ENCODE measurements at places on chromosomes 1 and 21.

DNA sequence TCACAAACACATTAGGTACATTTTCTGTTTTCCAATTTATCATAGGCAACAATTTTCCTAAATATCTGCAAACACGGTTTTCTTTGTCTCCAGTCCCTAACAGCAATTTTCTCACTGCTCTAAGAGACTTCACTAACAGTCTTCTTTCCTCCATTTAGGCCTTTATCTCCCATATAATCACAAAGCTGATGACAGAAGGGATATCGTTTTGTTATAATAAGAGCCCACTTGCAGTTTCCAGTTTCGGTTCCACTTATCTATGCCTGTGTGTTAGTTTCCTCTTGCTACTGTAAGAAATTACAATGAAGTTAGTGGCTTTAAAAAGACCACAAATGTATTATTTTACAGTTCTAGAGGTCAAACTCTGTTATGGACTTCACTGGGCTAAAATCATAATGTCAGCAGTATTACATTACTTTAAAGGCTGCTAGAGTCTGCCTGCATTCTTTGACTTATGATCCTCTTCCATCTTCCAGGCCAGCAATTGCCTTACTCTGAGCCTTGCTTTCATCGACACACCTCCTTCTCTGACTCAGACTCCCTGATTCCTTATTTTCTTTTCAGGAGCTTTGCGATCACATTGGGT lies 549.3 kb downstream of the NCAM2 start:
- DNase-seq: no peak

DNA sequence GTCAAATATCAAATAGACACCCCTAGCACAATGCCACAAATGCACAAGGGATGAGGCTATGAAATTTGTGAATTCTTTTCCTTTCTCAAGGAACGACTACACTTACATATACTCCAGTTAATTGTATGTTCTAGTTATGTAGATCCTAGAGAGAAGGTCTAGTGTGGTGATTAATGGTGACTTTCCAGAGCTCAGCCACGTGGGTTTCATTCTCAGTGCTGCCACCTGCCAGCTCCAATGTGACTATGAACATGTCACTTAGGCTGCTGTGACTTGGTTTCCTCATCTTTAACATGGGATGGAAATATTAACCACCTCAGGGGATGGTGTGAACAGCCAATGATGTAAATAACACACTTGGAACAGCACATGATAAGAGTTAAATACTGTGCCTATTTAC lies 138.3 kb downstream of the APP start:
- no peak for DNase-seq

GRCh38 chr1:59514061-59514909 lies 217.4 kb downstream of the FGGY start:
- no peak for DNase-seq

- DNase-seq: no peak
These were observed 93.9 kb downstream of the SLC45A1 start for GRCh38 chr1:8411803-8412182.

- DNase-seq: no peak
These were observed 674.3 kb downstream of the BRINP3 start for GRCh38 chr1:189803364-189803763.

- peak; percentile 57 for DNase-seq
These were observed 101.3 kb upstream of the ZBTB40 start for GRCh38 chr1:22350171-22350923.

DNA sequence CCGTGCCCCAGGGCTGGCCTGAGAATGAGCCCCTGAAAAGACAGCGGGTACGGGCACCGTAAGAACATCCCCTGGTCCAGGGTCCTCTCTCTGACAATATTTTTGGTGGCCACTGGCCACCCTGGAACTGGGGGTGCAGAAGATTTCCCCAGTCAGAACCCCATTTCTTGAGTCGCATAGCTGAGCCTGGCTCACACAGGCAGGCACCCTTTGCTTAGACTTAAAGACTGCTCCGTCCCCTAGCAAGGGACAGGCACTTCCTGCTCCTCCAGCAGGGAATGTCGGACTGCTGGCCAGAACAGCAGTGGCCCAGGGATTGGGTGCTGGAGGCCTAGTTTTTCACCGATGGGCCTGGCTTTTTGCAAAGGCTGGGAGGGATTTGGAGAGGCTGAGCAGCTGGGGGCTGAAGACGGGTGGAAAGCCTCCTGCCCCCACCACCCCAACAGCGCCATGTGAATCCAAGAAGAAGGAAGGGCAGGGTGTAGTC lies 4.3 kb downstream of the OLIG2 start:
- no peak for DNase-seq

DNA sequence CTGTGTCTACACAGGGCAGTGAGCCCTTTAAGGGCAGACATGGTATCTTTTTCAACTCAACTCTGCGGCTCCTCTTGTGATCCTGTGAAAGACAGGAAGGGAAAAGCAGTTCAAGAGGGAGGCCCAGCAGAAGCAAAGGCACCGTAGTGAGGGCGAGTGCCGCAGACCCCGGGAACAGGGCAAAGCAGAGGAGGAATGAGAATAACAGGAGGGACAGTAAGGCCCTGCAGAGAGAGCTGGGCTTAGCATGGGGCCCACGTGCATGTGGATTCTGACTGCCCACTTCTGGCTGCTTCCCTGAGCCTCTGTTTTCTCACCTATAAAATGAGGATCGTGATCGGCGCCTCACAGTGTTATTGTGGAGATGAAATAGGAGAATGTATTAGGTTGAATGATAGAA lies 409.3 kb downstream of the PTPRU start:
- DNase-seq: no peak

- DNase-seq: no peak
These were observed 51.0 kb downstream of the MT1HL1 start for GRCh38 chr1:236953151-236953700.

DNA sequence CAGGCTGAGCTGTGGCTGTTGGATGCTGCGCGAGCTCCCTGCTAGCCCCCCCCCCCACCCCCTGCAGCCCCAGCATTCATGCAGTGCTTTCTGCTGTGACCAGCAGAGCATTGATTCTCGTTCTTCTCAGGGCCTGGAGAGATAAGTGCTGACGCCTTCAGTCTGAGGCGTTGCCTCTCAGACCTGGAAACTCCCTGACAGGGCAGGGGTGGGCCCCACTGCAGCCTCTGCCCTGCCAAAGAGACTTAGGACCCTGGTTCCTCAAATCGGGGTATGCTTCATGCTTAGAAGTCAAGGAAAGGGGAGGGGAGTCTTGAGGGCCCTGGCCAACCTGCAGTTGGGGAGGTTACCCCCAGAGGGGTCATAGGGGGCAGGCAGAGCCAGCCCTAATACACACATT lies 38.5 kb downstream of the PTPRF start:
- no peak for DNase-seq

GRCh38 chr1:163528710-163529348 lies 207.1 kb downstream of the NUF2 start:
- peak; percentile 14 for DNase-seq

- DNase-seq: no peak
These were observed 276.2 kb upstream of the LRRC7 start for GRCh38 chr1:69291541-69291940.

DNA sequence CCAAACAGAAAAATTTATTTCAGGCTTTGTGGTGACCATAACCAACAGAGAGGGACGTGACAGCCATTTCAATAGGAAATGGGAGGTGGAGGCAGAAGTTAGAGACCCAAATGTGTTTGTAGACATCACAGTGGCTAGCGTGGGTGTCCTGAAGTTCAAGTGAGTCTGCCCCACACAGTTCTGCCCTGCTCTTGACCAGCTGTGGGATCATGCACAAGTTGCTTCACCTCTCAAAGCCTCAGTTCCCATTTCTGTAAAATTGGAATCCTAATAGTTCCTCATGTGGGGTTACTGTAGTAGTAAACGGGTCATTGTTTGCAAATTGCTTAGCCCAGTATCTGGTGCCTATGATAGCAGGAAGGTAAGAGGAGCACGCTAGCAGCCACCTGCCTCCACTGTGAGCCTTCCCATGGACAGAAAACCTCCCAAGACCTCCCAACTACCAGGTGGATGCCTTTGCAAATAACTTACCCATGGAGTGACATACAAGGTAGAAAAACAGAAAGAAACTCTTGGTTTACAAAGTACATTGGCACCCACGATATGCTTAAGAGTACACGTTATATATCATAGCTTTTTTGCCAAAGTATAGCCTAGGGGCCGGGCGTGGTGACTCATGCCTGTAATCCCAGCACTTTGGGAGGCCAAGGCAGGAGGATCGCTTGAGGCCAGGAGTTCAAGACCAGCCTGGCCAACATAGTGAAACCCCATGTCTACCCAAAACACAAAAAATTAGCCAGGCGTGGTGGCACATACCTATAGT lies 29.1 kb downstream of the FHAD1 start:
- DNase-seq: no peak

DNA sequence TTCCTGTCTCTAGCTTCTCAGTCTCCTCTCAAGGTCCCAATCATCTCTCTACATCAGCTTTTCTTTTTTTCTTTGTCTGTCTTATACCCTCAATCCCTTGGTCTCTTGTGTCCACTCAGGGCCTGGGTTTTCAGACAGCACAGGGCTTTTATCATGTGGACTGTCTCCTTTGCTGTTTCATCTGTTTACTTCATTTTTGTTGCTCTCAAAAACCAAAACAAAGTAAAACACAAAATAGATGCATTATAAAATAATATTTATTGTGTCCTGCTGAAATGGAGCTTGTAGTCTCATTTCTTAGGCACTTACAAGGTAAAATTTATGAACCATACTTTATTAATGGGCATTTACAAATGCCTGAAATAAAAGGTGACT lies 17.8 kb upstream of the SLAMF6 start:
- no peak for DNase-seq

GRCh38 chr1:65289449-65289848 lies 19.9 kb upstream of the DNAJC6 start:
- DNase-seq: no peak

- DNase-seq: no peak
These were observed 37.9 kb upstream of the FOXE3 start for GRCh38 chr1:47378147-47378546.

- DNase-seq: no peak
These were observed 64.9 kb upstream of the SMYD2 start for GRCh38 chr1:214216021-214216420.

DNA sequence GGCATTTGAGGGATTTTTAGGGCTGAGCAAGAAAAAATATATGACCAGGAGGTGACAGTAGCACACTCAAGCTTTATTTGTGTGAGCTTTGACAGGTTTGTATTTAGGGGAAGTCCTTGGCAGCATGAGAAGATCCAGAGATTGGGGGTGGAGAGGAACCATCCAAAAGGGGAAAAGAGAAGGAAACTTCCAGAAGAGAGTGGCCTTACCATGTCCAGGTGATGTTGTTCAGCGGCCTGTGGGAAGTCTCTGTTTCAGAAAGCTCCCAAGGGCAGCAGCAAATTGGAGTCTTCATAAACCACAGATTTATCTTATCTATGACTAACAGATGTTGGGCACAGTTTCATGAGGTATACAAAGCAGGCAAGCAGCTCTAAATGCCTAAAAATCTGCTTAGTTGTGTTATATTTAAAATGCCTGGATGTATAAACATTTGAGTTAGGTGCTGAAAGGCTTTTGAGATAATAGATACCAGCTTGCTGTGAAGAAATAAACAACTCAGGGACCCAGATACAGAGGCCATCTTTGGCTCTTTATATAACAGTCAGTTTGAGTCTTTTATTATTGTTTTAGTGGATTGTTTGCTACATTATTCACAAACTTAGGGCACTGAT lies 21.2 kb upstream of the ADAR start:
- DNase-seq: no peak

DNA sequence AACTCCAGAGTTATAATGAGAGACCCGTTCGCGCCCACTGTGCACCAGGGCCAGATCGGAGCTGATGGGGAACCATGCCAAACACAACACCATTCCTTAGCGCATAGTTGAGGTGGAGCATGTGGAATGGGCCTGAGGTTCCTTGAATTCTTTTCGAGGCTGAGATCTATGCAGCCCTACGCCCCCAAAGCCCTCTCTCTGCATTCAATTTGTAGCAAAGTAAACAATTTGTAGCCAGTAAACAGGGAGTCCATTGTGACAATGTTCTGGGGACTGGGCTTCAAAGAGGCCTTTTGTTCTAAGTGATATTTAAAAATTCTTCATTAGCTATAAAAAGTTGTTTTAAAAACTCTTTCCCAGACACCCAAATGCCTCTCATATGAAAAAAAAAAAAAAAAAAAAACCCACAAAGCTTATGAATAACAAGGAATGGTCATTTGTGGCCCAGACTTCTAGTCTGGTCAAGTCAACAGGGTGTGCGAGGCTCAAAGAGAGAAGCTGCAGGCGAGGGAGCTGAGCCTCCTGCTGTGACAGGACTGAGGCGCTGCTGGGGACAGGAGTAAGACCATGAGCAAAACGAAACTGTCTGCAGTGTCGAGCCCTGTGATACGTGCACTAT lies 30.6 kb upstream of the KCNE2 start:
- DNase-seq: no peak

DNA sequence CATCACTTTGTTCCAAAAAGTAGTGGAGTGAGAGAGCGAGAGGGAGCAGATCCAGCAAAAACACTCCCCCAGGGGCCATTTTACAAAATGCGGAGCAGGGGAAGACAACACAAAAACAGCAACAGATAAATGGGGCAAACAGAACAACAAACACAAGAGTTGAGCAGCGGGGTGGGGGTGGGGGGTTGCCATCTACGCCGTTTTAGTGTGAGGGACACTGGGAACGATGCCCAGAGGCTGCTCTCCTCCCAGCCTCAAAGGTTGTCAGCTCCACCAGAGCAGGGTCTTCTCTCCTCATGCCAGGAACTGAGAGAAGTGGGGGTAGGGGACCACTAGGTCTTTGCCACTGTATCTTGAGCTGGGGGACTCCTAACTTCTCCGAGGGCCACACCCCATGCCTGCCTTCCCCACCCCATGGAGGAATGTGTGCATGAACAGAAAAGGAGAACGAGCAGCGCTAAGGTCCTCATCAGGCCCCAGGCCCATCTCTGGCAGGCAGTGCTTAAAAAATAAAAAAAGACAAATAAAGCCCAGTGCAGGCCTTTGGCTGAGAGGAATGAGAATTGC lies 1.3 kb upstream of the PBXIP1 start:
- no peak for DNase-seq

GRCh38 chr21:21813289-21813688 lies 815.1 kb downstream of the NCAM2 start:
- DNase-seq: no peak

GRCh38 chr21:28607545-28607944 lies 385.1 kb downstream of the LTN1 start:
- no peak for DNase-seq

DNA sequence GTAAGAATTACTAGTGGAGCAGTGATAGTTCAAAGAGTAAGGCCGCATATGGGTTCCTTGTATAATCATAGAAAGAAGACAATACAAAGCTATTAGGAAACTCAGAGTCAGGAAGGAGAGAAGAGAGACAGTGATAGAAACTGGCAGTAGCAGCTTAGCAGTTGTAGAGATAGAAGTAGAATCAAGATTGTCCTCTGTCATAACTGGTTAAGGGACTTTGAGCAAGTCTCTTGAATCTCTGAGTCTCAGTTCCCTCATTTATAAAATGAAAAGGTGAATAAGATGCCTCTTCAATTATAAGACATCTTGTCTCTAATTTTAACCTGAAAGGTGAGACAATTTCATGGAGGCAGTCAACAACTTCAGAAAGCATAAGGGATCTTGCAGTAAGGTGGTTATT lies 6.5 kb upstream of the RALGPS2 start:
- no peak for DNase-seq
